ENCODE measurements at places on chromosomes 5 and 9.

- DNase-seq = no peak
Observed at GRCh38 chr9:71725590-71726338, 42.5 kb downstream of the CEMIP2 start.

DNA sequence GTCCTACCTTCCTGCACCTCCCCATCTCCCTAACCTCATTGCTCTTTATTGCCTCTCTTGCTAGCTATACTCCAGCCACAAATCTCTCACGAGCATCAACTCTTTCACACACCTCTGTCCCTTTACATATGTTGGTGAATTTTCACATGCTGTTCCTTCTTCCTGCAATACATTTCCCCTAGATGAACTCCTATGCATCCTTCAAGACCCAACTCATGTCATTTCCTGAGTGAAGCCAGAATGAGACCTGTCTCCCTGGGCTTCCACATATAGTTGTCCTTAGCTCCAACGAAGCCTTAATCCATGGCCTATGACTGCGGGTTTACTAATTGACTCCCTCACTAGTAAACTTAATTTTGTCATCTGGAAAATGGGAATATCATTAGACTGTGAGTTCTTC is 297.3 kb upstream of the PANK3 start:
- DNase-seq = no peak

GRCh38 chr5:37716405-37716804 is 123.4 kb downstream of the GDNF start:
- DNase-seq = no peak

GRCh38 chr9:124450241-124450924 is at the start of gene ADGRD2:
Gene ADGRD2 (plus strand): TSS chr9:124450451. CDS start chr9:124451667, 1,216 bp downstream.
- DNase-seq = no peak

GRCh38 chr9:124125651-124125977 is 114.0 kb downstream of the LHX2 start:
- no peak for DNase-seq

DNA sequence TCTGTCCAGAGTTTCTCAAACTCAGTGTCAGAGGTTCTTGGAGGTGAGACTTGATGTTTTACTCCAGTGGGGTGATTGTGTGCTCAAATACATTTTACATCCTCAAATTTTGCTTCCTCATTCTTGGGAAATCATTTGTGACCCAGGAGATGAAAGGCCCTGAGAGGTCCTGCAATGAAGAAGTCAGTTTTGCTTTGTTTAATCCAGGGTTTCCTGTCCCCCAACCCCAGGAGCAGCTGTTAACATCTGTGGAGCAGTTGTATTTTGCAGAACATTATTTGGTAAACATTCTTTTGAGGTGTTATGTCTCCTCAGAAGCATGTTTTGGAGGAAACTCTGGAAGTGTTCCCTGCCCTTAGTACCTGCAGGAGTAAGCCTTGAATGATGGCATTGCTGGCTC is 59.8 kb downstream of the DAB2IP start:
- no peak for DNase-seq

- no peak for DNase-seq
Observed at GRCh38 chr5:141941307-141941706, 16.7 kb downstream of the PCDH12 start.

DNA sequence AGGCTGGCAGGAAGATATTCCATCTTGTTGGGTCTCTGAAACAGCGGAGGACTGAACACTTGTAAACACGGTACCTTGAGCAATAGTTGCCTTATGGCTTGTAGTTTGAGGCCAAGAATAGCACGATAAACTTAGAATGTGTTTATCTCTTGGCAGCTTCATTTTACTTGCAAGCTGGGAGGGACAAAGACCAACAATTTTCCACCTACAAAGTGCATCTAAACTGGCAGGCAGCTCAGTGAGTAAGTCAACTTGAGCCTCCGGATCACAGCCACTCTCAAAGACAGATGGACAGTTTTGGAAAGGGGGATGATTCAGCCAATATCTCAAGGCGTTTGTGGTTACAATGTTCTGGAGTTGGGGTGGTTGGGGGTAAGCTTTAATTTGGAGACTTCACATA is 652.6 kb downstream of the CETN3 start:
- no peak for DNase-seq

GRCh38 chr5:57171816-57172465 is 1.9 kb upstream of the GPBP1 start:
- DNase-seq = no peak

GRCh38 chr9:1048811-1049210 is 1.3 kb upstream of the DMRT2 start:
- DNase-seq = no peak

DNA sequence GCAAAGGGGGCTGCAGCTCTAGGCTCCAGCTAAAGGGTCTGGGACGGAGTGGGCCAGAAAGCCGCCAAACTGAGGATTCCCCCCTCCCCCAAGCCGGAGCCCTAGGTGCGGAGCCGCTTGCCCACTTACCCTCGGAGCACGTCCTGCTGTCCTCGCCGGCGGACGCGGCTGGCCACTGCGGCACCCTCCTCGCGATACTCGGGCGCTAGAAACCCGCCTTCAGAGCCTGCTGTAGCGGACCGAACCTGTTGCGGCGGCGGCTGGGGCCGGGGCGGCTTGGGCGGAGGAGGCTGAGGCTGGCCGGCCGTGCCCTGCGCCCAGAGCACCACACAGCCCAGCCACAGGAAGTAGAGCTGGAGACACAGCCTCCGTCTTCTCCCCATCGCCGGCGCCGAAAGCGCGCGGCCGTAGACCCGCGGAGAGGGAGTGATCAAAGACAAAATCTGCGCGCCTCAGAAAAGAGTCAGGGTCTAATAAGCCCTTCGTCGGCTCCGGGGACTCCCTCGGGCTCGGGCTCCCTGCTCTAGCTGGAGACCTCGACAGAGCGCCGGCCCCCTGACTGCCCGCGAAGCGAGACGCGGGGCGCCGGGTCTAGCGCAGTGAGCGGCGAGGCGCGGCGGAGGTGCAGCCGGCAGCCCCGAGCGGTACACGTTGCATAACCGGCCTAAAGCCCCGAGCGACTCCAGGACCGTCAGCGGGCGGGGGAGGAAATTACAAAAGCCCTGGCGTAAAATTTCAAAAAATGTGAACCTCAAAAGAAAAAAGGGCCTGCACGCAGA is 635 bp downstream of the FBN2 start:
- DNase-seq = no peak

- DNase-seq = no peak
Observed at GRCh38 chr5:151067632-151068432, 13.0 kb downstream of the TNIP1 start.

All from NCI-H1417 treated with DMSO at 0.1 percent for 48 hours (cell line).